ENCODE measurements at places on chromosomes 6 and 20.

DNA sequence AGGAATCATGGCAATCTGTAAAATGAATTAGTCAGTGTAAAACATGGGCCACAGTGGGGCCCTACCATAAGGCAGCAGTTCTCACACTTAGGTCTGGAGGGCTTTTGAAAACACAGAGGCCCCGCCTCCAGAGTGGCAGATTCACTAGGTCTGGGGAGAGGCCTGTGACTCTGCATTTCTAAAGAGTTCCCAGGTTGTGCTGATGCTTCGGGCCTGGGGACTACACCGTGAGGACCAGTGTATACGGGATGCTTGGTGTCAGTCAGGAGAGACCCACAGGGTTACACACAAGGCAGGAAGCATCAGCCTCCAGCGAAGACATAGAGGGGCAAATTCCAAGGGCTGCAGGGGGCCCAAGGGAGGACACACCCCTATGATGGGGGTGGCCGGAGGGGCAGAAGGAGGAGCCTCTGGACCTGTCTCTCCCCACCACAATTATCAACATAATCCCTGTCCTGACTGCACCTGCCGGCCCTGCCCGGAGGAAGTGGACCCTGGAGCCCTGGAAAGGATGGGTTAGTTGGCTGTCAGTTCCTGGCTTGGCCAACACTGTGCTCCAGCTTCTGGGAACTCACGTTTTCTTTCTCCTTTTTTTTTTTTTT is 46.7 kb downstream of the FGD2 start:
- no peak for DNase-seq

DNA sequence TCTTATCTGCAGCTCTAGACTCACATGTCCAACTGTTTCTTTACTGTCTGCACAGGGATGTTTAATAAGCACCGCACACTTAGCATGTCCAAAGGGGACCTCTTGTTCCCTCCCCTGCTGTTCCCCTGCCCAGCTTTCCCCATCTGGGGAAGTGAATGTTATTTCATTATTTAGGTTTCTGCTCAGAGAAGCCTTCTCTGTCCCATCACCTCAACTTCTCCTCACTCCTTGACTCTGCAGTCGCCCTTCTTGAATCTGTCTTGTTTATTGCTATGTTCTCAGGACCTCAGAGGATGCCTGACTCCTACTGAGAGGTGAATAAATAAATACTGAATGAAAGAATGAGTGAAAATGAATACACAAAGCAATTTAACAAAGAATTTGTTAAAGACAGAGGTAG is 121.0 kb downstream of the SASH1 start:
- no peak for DNase-seq

GRCh38 chr20:58167759-58168158 is 60.7 kb downstream of the ANKRD60 start:
- no peak for DNase-seq

DNA sequence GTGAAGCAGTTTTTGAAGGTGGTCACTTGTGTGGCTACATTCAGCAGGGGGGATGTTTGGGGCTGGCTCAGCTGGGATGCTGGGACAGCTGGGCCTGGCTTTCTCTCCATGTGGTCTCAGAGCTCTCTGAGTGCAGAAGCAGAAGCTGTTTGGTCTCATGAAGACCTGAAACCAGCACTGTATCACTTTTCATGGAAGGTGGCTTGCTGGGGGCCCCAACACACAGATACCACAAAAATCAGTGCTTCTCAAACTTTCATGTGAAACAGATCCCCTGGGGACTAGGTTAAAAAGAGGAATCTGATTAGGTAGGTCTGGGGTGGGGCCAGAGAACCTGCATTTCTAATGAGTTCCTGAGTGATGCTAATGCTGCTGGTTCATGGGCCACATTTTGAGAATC is 347.3 kb downstream of the DHX35 start:
- DNase-seq: no peak

DNA sequence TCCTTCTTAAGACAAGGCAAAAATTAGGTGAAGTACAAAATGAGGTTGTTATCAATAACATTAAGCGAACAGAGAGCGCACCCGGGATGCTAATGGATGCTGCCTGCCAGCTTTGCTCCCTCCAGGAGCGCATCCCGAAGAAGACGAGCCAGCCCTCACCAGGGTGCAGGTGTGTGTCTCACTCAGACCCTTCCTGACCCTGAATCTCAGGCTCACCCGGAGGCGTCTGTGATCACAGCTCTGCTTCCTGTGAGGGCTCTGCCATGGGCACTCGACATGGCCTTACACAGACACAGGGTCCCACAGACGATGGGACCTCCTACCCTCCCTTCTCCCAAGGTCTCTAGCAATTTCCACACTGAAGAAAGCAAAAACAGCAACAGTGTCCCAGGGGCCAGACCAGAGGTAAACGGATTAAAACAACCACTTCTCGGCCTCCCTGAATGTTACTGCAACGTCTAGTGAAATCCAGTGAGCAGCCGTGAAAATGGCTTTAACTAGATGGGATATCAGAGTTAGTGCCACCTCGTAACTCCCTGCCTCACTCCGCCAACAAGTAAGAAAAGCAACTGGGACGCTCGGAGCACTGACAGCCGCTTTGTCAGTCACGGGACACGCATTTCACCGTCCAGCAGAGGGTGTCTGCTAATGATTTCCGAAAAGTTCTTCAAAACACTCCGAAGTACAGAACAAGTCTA is 11.7 kb downstream of the ZBTB46 start:
- DNase-seq: no peak

- DNase-seq: no peak
Observed at GRCh38 chr20:5402903-5403531, 86.3 kb upstream of the PROKR2 start.

DNA sequence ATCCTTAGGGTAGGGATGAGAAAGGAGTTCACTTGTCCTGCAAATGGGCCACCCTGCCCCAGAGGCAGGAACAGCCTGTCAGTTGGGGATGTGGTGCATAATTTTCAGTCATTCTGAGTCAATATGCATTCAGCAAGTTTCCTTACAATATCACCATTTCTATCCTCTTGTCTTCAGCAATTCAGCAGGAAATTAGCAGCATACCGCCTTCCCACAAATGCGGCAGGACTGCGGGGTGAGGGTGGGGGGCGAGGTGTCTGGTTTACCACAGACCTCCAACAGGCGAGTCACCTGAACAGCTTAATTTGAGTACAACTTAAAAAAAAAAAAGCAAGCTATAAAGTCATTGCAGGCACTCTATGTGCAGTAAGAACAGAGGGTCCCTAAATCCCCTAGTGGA is 126.8 kb downstream of the MAP3K7 start:
- no peak for DNase-seq

DNA sequence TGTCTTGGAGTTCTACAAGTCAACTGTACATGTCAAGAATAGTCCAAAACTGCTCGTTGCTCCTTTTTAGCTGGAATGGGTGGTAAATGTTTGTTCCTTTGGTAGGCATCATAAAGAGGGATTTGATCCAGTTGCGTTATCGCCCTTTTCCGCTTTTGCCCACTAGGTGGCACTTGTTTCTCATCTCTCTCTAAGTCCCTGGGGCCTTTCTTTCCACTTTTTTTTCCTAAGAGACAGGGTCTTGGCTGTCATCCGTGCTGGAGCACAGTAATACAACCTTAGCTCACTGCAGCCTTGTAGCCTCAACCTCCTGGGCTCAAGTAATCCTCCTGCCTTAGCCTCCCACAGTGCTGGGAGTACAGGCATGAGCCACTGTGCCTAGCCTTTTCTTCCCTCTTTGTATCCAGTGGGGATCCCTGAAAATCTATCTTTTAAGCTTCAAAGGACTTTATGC is 20.7 kb downstream of the GTPBP2 start:
- peak; percentile 58 for DNase-seq

DNA sequence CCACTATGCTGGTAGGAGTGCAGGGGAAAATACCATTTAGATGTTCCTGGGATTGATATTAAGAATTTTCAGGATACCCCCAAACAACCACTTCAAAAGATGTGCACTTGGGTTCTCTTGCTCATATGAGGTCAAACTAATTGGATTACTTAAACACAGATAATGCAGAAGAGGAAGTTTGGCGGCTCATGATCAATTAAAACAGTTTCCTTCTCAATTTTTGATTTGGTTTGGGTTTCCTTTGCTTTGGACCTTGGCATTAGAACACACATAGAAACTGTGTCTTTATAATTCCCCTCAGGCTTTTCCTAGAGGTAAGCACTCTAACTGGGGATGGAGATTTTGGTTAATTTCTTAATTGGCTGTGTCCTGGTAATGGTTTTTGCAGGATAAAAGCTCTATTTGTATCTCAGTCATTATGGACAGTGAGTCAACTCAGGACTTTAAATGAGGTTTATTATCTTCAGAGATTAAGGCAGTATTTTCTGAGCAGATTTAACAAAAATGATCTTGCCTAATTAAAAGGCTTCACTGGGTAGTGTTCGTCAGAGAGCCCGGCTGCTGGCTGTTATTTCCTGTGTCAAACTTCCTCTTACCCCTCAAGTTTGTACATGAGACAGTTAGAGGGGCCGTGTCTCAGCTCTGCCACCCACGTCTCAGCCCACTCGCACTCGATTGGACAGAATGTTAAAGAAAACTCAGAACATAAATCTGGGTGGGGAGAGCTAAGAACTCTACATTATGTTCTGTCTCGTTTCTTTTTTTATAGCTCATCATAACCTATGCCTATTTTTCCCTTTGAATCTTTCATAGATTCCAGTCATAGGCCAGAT is 50.3 kb upstream of the PREP start:
- DNase-seq: no peak

- DNase-seq: no peak
Observed at GRCh38 chr6:10901770-10902169, 14.9 kb downstream of the SYCP2L start.

DNA sequence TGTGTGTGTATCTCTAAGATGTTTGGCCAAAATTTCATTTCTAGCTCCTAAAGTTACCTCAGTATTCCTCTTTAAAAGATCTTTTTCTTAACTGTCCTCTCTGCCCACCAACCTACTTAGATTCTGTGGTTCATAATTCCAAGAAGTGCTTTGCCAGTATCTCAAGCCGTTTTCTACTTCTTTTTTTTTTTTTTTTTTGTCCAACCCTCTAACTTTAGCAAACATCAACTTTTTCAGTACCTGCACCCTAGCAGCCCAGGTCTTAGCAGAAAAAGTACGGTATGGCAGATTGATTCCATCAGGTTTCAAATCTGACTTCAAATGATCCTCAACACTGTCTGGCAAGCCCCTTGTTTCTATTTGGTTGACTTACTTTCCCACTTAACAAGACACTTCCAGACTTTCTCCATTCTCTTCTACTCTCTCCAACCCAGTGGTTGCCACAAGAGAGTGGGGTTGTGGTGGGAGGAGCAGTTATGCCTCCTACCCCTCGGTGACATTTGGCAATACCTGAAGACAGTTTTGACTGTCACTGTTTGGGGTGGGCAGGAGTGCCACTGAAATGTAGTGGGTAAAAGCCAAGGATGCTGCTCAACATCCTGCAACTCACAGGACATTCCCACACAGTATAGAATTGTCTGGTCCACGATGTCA is 10.8 kb upstream of the MAN1A1 start:
- no peak for DNase-seq

GRCh38 chr20:32574296-32575226 is 10.6 kb downstream of the NOL4L start:
- peak; percentile 72 for DNase-seq

DNA sequence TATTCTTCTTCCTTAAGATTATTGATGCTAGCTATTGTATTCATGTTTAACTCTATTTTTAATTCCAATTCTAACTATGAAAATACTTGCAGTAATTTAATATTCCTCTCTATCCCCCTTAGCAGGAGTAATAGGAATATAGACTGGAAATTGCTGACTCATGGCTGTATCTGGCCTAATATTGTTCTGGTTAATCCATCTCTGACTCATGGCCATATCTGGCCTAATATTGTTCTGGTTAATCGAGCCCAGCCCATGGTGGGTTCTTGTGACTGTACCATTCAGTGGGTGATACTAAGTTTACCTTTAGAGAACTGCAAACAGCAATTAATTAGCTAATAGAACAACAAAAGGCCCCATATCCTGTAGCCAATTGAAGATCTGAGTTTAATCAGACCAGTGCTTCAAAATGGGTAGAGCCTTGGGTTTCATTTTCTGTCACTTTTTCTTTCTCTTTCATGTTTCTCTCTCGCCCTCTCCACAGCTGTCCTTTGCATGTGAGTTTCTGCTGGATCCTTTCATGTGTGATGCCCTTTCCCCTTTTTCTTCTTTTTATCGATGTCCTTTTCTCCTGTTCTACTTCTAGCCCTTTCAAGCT is 50.6 kb downstream of the SLC22A3 start:
- DNase-seq: no peak

GRCh38 chr6:22320750-22321149 is 23.9 kb upstream of the PRL start:
- DNase-seq: no peak

DNA sequence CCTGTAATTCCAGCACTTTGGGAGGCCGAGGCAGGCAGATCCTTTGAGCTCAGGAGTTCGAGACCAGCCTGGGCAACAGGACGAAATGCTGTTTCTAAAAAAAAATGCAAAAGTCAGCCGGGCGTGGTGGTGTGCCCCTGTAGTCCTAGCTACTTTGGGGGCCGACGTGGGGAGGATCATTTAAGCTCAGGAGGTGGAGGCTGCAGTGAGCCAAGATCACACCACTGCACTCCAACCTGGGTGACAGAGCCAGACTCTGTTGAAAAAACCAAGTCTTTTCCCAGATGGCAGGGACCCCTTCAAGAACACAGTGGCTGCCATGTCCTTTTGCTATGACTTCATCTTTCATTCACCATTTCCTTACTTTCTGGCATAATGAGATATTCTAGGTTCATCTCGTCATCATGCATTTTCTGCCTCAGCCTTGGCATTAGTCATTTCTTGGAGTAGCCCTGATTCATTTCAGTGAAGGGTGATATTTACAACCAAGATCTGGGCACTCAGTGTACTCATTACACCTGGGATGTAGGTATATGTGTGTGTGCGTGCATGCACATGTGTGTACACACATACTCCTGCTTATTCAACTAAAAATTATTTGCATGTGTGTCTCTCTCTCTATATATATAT is 61.4 kb upstream of the TOX2 start:
- no peak for DNase-seq

DNA sequence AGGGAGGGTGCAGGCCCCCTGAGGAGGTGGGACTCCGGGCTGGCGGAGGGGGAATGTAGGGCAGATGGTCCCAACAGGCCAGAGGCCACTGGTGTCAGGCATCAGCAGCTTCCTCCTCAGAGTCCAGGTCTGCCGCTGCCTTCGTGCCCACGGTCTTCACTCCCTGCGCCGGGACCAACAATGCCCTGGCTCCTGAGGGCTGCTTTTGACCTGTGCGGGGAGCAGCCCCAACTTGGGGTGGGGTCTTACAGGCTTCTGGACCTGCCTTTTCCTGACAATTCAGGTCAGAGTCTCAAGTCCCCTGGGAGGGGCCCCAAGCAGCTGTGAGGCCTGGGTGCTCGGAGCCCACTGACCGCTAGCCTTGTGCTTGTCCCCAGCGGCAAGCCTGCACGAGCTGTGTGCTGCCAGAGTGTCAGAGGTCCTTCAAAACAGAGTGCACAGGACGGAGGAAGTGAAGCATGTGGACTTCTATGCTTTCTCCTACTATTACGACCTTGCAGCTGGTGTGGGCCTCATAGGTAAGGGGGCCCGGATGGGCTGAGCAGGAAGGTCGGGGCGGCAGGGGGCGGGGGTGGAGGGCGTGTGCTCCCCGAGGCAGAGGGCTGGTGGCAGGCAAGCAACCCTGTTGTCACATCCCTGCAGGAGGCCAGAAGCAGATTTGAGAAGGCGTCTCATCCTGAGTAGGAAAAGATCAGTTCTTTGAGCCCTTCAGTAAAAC is 25.3 kb upstream of the PYGB start:
- no peak for DNase-seq

GRCh38 chr6:159097256-159097655 is 52.5 kb upstream of the TAGAP start:
- no peak for DNase-seq
